ENCODE measurements at places on chromosomes 12 and 14. TPM values are rescaled to one million over a fixed set of nuclear protein-coding genes. Genes with fewer than 3 reads are reported as not detected.

Gene ATL1
- 5.5 TPM for total RNA-seq

Gene NUP37
- 54.8 TPM for total RNA-seq

Gene PMCH
- 0.66 TPM for total RNA-seq

Gene TAS2R8
- not detected for total RNA-seq

Gene SMCO2
- 0.13 TPM for total RNA-seq

Gene SLC16A7
- 12.4 TPM for total RNA-seq

Gene NOS1
- 0.04 TPM for total RNA-seq

Gene PTGER2
- not detected for total RNA-seq

Data from pulmonary artery endothelial cell (primary cell).